HFFc6 (cell line): ENCODE measurements at places on chromosomes 2 and 18.

DNA sequence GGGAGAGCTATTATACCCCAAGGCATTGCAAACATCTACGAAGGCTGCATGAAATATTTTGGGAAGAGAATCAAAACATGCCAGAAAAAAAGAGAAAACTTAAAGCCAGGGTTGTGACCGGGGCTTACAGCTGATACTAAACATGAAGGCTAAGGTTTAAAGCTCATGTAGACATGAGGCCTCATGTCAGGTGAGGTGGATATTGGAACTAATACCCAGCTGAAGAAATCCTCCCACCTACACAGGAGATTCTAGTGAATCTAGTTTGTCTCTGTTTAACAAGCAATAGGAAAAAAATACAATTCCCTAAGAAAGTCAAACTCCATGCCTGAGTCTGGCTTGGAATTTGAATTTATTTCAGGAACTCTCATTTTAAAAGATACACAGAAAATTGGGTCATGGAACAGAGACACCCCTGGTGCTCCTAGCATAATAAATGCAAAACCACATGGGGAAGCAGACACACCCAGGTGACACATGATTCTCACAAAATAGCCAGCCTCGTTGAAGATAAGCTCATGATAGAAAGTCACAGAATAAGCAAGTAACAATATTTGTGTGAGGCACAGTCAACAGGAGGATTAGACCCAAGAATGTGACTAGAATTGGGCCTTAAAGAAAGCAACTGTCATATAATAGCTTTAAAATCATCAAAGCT is 42.2 kb downstream of the UPP2 start:
- H3K27me3 ChIP-seq: peaks cover 6% of the 10 kb centered on the region; the same call in 1 of the 2 replicates
- no peak overlapping the region for H3K27ac ChIP-seq
- no peaks in the 10 kb centered on the region for H3K36me3 ChIP-seq
- no peak for DNase-seq
- H3K4me3 ChIP-seq: no peak overlapping the region

DNA sequence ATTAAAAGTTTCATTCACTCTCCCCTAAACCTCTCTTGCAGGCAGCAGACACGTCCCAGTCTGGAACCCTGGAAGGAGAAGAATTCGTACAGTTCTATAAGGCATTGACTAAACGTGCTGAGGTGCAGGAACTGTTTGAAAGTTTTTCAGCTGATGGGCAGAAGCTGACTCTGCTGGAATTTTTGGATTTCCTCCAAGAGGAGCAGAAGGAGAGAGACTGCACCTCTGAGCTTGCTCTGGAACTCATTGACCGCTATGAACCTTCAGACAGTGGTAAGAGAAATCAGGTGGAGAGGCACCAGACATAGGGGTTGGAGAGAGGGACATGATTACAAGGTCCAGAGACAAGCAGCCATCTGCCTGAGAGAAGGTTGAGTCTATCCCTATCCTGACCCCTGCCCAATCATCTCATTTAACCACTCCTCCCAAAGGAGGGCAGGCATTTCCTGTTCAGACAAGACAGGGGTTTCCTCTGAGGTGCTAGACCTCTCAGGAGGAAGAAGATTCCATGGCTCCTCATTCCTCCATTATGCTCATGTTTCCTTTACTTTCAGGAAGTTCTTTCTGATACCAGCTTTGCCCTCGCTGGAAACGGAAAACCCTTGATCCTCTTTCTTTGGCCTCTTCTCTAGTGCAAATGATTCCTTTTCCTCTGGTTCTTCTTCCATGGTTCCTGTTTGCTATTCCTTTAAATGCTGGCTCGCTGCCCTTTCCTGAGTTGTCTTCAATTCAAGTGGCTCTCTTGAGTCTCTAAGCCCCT is 15.1 kb downstream of the PLCD4 start:
- no peak overlapping the region for H3K27ac ChIP-seq
- H3K27me3 ChIP-seq: no peaks in the 10 kb centered on the region; the same call in 1 of the 2 replicates
- peak; percentile 27 for DNase-seq
- no peak overlapping the region for H3K4me3 ChIP-seq

GRCh38 chr2:233815861-233816260 is 37.7 kb downstream of the MROH2A start:
- H3K36me3 ChIP-seq: no peaks in the 10 kb centered on the region
- no peak overlapping the region for H3K27ac ChIP-seq
- H3K4me3 ChIP-seq: no peak overlapping the region
- H3K4me1 ChIP-seq: no peaks in the 10 kb centered on the region
- no peak for DNase-seq
- peaks cover 15% of the 10 kb centered on the region for H3K27me3 ChIP-seq

- H3K4me3 ChIP-seq: no peak overlapping the region
- peaks cover 12% of the 10 kb centered on the region for H3K36me3 ChIP-seq
- H3K27ac ChIP-seq: no peak overlapping the region
- peaks cover 83% of the 10 kb centered on the region for H3K4me1 ChIP-seq
- DNase-seq: no peak
Measured at GRCh38 chr2:28098501-28099225, 208.1 kb downstream of the BABAM2 start.

DNA sequence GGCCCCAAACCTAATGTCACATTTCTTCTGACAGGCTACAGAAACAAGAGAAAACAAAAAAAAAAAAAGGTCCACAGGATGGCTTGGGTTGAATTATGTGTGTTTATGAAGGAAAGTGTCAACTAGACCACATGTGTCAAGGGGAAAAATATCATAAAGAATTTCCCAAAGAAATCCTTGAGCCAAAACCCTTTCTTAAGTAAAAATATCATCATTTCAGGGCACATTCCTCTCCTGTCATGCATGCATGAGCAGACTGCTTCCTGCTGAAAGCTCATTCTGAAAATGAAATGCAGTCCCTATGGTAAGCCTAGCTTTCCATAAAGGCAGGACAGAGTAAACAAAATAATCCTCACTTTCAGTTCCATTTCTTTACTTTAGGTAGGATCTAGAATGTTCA is 85.7 kb upstream of the RBBP8 start:
- H3K4me1 ChIP-seq: peaks cover 12% of the 10 kb centered on the region
- no peak overlapping the region for H3K4me3 ChIP-seq
- H3K27me3 ChIP-seq: peaks cover 13% of the 10 kb centered on the region

DNA sequence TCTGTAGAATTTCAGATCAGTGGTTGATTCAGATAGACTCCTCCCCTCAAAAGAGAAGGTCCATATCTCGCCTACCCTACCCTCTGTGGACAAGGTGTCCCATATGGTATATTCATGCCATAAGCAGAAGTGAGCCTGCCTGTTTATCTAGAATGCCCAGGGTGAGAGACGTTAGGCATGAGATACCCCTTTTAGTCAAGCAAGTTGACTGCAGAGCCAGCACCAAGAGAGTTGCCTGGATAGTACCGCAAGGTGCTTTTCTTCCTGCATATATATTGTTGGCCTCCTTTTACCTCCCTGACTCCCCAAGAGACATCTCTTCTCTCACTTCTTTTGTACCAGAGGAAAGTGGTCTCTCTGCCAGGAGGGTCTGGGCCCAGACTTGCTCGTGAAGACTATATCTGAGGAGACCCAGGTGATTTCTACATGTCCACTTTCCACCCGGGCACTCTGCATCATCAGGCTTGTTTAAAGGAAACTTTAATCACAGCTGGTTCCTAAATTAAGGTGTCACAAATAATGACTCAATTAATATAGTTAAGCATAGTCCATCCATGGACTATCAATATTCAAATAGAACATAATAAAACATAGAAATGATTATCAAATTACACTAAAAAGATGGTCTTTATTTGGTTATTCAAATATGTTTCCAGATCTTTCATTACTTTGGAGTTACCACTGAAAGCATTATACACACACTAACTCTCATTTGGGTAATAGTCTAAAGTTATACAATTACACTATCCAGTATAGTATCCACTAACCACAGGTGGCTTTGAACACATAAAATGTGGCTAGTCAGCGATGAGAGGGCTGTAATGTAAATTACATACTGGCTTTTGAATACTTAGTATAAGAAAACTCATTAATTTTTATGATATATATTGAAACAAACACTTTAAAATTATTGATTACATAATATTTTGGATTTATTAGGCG is 4.1 kb downstream of the ITGA4 start:
- no peak overlapping the region for H3K27ac ChIP-seq
- H3K27me3 ChIP-seq: peaks cover 3% of the 10 kb centered on the region; the same call in 1 of the 2 replicates
- H3K36me3 ChIP-seq: no peaks in the 10 kb centered on the region; the same call in 1 of the 2 replicates
- H3K4me3 ChIP-seq: no peak overlapping the region

- H3K27me3 ChIP-seq: peaks cover 46% of the 10 kb centered on the region
- DNase-seq: no peak
- peaks cover 53% of the 10 kb centered on the region for H3K36me3 ChIP-seq
- no peak overlapping the region for H3K4me3 ChIP-seq
- H3K27ac ChIP-seq: peak overlapping the region; percentile 58
Measured at GRCh38 chr2:215361211-215361875, 49.5 kb downstream of the ATIC start.
